Cardiac muscle cell (in vitro differentiated cells and primary cell): ENCODE measurements at places on chromosomes 16 and 17. TPM values are rescaled to one million over a fixed set of nuclear protein-coding genes. Genes with fewer than 3 reads are reported as not detected.

GRCh38 chr17:31647661-31648060, 211.4 kb downstream of the COPRS start:
- H3K27ac ChIP-seq = no peak overlapping the region
- no peaks in the 10 kb centered on the region for H3K4me1 ChIP-seq
- no peak overlapping the region for H3K4me3 ChIP-seq
- no peaks in the 10 kb centered on the region for H3K36me3 ChIP-seq
- no peak for DNase-seq
- H3K27me3 ChIP-seq = no peaks in the 10 kb centered on the region

- H3K4me1 ChIP-seq = peaks cover 15% of the 10 kb centered on the region
- no peak for DNase-seq
- no peaks in the 10 kb centered on the region for H3K27me3 ChIP-seq
- H3K36me3 ChIP-seq = no peaks in the 10 kb centered on the region
These were observed 486 bp upstream of the WSB1 start for GRCh38 chr17:27293359-27293897.

DNA sequence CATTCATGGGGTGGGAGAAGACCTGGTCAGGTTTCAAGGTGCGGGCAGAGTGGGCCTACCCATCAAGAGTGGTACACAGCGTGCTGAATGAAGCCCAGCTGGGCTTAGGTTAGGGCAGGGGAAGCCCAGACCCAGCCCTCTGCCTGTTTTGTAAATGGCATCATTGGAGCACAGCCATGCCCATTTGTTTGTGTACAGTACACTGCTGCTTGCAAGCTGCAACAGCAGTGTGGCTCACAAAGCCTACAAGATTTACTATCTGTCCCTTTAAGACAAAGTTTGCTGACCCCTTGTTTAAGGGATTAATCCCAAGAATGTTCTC, 230.1 kb upstream of the TNRC6C start:
- no peaks in the 10 kb centered on the region for H3K27me3 ChIP-seq
- H3K36me3 ChIP-seq = no peaks in the 10 kb centered on the region
- no peak overlapping the region for H3K27ac ChIP-seq
- no peak overlapping the region for H3K4me3 ChIP-seq
- H3K4me1 ChIP-seq = no peaks in the 10 kb centered on the region

DNA sequence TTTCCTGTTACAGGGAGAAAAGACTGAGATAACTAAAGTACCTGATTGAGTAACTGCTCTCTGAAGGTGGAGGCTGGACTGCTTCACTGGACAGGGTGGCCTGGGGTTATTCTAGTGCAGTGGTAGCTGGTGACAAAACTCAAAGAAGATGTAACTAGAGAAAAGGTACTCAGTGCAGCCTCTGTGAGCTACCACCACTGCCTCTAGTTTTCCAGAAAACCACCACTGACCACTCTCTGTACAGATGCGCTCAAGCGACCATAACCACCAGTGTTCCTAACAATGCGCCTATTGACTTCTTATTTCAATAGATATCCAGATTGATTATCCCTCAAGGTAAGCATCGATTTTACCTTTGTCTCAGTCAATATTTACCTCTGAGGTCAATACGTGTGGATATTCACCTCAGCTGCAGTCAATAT, 492.2 kb downstream of the WWOX start:
- H3K36me3 ChIP-seq = no peaks in the 10 kb centered on the region
- no peak overlapping the region for H3K27ac ChIP-seq
- H3K4me3 ChIP-seq = no peak overlapping the region
- no peaks in the 10 kb centered on the region for H3K27me3 ChIP-seq

Gene SHMT1
- 24.8 and 26.7 TPM in 2 replicates for total RNA-seq

Gene TEDC2
- 27.3 and 34.8 TPM in 2 replicates for total RNA-seq

Gene DNASE1L2
- 1.1 and 1.5 TPM in 2 replicates for total RNA-seq

Gene PRCD
- total RNA-seq = 7.3 and 7.7 TPM in 2 replicates

Gene SMPD3
- 0.27 TPM in 1 of 2 replicates, not detected in the other for total RNA-seq

Gene GCGR
- total RNA-seq = 0.15 TPM in 1 of 2 replicates, not detected in the other
